T-helper 2 cell (primary cell): ENCODE measurements at places on chromosomes 16 and 17.

- no peak for DNase-seq
These were observed 1.5 kb upstream of the ZNF764 start for GRCh38 chr16:30559690-30560089.

GRCh38 chr17:32693194-32693897 lies 183.6 kb downstream of the MYO1D start:
- DNase-seq = no peak

GRCh38 chr17:51354936-51355335 lies 94.6 kb downstream of the UTP18 start:
- DNase-seq = no peak

- no peak for DNase-seq
These were observed 354.2 kb downstream of the PMP22 start for GRCh38 chr17:14910916-14911315.

GRCh38 chr17:51217946-51218345 lies 41.9 kb downstream of the MBTD1 start:
- DNase-seq = no peak

GRCh38 chr16:84332975-84333684 lies 35.2 kb upstream of the ATP2C2 start:
- DNase-seq = no peak

DNA sequence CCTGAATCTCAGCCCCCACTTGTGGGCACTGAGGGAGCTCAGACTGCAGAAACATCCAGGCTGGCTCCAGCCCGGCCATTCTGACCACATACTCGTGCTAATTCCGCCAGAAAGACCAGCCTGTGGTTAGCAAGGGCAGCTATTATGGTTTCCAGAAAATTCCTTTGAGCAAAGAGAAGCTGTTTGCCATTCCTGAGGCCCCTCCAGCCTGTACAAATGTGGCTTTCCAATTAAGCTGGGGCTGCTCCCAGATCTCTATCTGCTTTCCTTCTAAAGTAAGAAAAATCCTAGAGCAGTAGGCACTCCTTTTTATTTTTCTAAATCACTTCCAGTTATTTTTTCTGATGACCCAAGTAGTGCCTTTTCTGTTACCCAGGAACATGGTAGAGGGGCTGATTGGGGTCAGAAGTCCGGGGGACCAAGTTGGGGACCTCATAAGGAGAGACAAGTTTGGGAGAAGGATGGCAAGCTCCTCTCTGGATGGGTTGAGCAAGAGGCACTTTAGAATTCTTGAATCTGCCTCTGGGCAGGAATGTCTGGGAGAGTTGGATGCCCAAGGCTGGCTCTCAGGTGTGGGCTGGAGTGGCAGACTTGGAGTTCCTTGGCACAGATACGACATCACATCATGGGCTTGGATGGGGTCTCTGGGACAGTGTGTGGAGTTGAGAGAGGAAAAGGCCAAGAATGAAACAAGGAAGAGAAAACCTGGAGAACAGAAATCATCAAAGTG lies 83.3 kb upstream of the TNRC6C start:
- no peak for DNase-seq

DNA sequence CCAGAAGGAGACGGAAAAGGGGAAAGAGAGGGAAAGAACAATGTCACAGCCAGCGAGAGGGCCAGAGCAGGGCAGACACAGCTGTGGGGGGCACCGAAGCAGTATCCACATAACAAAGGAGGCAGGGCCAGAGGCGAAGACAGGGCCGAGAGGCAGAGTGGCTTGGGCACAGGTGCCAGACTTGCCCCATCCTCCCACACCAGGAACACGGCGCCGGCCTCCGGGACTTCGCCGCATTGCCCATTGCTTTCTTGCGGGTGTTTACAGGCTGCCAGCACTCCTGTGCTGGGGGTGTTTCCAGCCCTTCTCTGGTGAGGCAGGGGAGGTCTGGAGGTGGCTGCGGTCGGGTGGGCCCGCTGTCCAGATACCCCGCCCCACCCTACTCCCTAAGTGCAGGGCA lies 78.0 kb downstream of the ENGASE start:
- no peak for DNase-seq

GRCh38 chr16:55502801-55503366 lies 6.0 kb upstream of the LPCAT2 start:
- DNase-seq = no peak

- no peak for DNase-seq
These were observed 143.7 kb downstream of the SDK2 start for GRCh38 chr17:73500414-73500999.

GRCh38 chr16:89060207-89060794 lies 33.4 kb upstream of the ACSF3 start:
- DNase-seq = peak; percentile 32

DNA sequence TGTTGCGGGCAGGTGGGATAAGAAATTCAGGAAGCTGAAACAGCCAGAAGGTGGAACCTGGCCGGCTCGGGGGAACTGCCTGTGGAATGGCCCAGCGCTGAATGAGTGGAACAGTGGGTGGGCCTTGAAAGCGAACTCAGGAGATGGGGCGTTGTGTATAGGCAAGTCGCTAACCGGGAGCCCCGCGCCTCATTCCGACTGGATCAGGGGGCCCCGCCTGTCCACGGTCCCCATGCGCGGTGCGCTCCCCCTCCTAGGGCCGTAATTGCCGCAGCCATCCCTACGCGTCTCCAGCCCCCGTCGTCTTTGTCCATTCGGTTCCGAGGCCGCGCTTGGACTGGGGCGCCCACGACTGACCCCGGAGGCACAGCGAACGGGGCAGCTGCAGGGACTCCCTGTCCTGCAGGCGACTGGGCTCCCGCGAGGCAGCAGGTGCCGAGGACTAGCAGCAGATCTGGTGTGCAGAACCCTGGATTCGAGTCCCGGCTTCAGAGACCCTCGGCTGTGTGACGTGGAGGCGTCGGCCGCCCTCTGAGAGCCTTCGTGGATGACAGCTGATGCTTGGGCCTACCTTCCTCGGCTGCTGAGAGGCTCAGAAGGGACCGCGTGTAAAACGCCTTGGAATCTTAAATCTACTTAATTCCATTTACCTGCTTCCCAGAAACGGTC lies 10.9 kb upstream of the CA4 start:
- DNase-seq = no peak
